ENCODE measurements at places on chromosomes 11 and 22.
A peak's percentile ranks its signal among the peaks of the same experiment; 100 is the strongest.

DNA sequence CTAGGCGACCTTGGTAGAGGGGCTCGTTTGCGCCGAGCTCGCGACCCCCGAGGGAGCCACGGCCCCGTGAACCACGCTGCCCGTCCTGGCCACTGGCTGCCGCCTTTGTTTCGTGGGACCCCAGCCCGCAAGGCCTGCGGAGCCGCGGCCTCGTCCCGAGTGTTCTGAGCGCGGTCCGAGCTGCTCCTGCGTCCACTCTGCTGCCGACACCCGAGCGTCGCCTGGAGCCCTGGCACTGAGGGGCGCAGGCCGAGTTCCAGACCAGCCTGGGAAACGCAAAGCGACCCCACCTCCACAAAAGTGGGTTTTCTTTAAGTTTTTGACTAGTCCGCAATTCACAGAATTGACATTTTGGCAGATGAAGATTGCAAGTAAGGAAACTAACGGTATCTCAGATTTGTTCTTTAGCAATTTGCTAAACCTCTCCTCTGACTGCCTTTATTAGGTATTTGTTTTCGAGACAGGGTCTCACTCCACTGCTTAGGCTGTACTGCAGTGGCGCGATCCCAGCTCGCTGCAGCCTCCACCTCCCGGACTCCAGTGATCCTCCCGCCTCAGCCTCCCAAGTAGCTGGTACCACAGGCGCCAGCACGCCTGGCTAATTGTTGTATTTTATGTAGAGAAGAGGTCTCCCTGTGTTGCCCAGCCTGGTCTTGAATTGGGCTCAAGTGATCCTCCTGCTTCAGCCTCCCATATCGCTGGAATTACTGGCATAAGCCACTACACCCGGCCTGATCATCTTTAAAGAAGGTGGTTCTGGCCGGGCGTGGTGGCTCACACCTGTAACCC lies 879 bp upstream of the RNH1 start:
- DNase-seq: no peak

- DNase-seq: no peak
These were observed 20.2 kb downstream of the IGLL5 start for GRCh38 chr22:22907551-22908494.

GRCh38 chr11:46229230-46229629 lies 48.2 kb upstream of the CREB3L1 start:
- no peak for DNase-seq

DNA sequence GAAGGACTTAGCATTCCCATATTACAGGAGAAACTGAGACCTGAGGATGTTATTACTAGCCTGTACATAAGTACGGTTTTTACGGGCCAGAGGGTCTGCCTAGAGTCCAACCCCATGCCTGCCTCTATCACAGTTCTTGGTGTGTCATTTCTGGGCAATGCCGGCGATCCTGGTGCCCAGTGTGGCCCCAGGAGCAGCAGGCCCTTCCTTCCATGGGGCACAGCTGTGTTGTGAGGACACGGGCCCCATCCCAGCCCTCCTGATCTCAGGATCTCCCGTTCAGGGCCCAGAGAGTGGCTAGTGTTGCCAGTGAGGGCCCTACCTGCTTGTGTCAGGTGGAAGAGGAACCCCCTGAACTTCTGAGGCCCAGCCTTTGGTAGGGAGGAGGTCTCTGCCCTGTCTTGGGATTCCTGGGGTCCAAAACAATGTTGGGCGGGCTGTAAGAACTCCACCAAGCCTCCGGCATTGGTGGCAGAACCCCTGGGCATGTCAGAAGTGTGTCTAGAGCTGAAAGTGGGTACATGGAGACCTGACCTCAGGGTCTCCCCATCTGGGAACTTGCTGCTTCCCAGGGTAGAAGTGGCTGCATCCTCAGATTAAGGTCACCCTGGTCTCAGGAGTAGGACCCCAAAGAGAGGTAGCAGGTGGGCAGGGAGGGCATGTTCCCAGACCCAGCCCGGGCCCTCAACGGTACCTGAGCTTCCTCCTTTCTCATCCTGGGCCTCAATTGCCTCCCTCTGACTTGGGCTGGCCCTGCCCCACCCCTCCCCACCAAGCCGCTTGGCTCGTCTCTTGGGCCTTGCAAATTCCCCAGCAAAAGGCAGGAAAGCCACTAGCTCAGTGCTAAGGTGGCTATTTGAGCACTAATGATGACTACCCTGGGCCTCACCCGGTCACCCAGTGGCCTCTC lies 74.6 kb upstream of the KCNQ1OT1 start:
- no peak for DNase-seq

- no peak for DNase-seq
These were observed 42.4 kb downstream of the CACNA1I start for GRCh38 chr22:39612811-39613548.

DNA sequence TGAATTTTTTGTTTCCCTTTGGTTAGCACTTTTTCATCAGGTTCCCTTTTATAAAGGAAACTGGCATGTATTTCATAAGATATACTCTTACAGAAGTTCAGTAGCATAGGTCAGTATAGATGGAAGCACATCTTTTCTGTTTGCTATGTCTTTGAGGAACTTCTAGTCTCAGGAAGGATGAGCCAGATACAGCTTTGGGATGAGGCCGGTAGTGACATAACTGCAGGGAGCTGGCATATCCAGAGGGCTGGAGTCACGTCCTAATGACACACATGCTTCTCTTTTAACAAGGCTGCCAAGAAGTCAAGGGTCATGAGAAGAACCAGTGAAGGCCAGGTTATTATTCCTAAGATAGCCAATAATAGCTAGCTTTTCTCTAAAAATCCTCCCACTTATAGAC lies 33.3 kb upstream of the ADSL start:
- no peak for DNase-seq

DNA sequence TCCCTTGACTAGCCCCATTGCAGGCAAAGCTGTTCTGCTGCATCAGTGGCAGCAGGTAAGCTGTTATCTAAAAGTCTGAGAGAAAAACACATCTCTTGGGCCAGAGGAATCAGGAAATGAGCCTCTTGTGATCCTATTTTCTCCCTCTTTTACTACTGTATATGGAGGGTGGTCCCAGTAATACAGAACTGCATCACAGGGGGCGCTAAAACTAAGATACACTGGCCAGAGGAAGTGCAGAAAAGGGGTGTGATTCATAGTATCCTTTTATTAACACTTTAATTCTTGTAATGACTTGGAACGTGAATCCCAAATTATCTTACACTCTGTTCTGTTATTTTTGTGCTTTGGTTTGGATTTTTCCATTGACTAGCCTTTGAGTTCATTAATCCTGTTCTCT lies 8.8 kb upstream of the MED17 start:
- no peak for DNase-seq

GRCh38 chr11:74179234-74180052 lies 8.4 kb downstream of the PPME1 start:
- DNase-seq: no peak

GRCh38 chr11:107928767-107929507 lies 689 bp downstream of the RAB39A start:
- no peak for DNase-seq

DNA sequence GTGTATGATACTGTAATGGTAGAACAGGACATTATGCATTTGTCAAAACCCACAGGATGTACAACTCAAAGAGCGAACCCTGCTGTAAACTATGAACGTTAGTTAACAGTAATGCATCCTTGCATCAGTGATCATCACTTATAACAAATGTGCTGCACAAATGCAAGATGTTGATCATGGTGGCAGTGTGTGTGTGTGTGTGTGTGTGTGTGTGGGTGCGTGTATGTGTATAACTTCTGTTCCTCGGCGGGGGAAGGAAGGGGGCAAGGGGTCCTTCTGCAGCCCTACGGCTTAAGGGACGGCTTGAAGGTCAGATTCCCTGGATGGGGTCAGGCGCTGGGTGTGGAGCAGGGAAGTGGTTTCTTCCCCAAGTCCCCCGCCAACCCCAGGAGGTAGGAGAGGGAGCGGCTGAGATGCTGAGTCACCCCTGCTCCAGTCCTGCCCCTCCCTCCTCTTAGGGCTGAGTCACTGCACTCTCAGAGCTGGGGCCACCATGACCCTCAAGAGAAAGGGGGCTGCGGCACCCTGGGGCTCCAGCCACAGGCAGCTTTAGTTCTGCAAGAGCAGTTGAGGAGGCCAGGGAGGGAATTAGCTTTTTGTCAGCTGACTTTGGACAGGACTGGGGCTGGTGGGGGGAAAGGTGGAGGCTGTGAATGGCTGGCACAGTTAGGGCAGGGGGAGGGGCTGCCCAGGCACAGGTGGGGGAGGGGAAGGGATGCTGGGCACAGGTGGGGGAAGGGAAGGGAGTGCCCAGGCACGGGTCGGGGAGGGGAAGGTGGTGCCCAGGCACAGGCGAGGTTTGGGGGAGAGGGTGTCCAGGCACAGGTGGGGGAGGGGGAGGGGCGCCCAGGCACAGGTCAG lies 8.8 kb upstream of the CTSD start:
- DNase-seq: no peak

DNA sequence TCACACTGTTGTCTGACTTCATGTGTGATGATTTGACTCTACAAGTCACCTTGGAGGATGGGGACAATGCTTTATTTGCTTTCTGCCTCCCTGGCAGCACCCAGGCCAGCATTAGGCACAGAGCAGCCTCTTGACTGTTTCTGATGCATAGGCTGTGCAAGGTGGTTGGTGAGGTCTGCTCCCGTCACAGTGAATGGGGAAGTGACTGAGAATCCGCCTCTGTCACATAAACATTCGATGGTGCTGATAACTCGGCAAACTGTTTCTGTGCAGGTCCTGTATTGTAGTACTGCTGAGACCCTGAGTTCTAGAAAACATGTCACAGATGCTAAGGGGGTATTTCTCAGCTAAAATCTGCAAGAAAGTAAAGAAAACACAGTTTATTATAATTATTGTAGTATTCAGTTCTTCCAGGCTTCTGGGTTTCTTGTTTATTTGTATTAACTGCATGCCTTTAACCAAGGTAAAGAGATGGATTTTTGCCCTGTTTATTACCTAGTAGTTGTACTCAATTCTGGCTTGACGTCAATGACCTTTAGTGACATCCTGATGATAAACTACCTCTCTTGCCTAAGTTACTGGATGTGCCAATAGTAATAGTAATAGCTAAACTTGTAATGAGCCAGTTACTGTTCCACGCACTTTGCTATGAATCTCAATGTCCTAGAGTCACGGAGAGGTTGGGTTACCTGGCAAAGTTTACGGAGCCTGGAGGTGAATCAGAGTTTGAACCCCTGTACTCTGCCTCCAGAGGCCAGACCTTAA lies 24.8 kb upstream of the RCN1 start:
- no peak for DNase-seq

- no peak for DNase-seq
These were observed 10.6 kb downstream of the NLRP14 start for GRCh38 chr11:7030836-7031235.

- no peak for DNase-seq
These were observed 24.9 kb downstream of the SYT7 start for GRCh38 chr11:61555978-61556377.

GRCh38 chr11:69131644-69132300 lies 24.0 kb upstream of the SMIM38 start:
- DNase-seq: peak; percentile 0

- DNase-seq: no peak
These were observed 221.2 kb downstream of the DSCAML1 start for GRCh38 chr11:117575856-117576255.

DNA sequence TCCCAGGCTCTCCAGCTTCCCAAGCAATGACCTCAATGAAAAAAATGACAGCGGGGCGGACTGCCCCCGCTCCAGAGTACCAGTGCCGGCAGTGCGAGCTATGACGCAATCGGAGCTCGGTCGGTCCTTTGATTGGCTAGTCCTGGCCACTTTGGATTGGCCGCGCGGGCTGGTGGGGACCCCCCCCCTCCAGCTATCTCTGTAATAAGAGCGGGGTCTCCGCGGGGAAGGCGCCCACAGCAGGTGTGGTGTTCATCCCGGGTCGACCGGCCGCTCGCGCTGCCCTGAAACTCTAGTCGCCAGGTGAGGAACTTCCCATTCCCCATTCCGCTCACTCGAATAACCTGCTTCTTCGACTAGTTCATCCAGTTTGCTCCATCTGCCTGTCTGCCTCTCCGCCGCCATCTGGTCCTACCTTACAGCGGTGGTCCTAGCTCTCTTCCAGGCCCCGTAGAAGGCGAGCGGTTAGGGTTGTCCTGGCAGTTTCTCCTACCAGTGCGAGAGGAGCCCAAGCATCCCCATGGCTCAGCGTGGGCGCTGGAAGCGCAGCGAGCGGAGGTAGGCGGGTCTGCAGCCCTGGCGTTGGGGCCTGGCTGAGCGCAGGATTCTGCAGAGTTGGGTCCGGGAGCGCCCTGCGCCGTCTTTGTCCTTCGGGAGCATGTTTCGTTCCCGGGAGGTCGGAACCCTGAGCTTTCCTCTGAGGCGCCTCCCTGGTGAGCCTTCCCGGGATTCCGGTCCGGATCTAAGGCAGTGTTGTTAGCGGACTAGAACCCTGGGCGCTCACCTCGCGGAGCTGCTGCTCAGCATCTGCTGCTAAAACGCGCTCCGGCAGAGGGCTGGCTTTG lies at the start of gene CALCB:
CALCB (plus strand) TSS at position 233 of the 845 bp plus-strand sequence. CDS start 1,126 bp downstream, outside the sequence.
- peak; percentile 21 for DNase-seq

GRCh38 chr11:128457874-128458273 lies 129.5 kb downstream of the ETS1 start:
- DNase-seq: no peak

GRCh38 chr22:46073683-46074504 lies 76.4 kb upstream of the PPARA start:
- DNase-seq: no peak

GRCh38 chr11:6621711-6622211 lies 2.5 kb upstream of the TPP1 start:
- no peak for DNase-seq

DNA sequence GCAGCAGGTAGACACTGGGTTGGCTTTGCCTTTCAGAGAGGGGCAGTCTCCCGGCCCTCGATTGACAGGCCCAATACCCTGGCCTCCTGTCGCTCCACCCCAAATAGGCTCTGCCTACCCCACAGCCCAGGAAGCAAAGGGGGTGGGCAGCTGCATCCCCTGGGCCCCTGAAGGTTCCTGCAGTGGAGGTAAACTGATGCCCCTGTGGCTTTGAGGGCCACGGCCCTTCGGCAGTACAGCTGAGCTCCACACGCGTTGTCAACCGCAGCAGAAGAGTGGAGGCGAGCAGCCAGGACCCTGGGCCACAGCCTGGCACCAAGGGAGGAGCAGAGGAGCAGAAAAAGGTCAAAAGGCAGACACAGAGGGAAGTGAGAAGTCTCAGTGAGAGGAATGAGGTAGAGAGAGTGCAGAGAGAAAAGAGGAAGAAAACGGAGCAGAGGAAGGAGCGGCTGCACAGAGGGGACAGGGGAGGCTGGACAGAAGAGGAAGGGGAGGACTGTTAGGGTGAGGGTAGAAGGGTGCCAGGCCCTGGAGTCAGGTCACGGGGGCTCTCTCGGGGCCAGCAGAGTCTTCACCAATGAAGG lies 64.0 kb downstream of the SLC22A12 start:
- DNase-seq: no peak

GRCh38 chr22:29747832-29748231 lies 19.0 kb downstream of the ZMAT5 start:
- DNase-seq: no peak

GRCh38 chr11:44559207-44559939 lies 6.1 kb upstream of the CD82 start:
- DNase-seq: no peak

DNA sequence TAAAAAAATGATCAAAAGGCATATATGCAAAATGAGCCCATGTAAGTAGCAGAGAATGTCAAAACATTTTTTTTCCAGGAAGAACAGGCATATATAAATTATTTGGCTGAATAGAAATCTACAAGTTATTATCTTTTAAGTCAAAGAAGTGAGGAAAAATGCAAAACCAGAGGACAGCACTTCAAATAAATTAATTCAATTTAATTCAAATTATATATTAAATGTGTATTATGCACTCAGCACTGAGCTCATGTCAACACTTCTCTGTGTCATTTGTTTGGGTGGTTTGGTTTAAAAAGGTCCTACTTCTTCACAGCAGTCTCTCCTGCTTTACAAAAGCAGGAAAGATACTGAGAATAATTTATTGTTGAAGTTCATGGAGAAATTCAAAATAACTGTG lies 41.9 kb upstream of the PDGFD start:
- no peak for DNase-seq

GRCh38 chr11:94401773-94402265 lies 600 bp upstream of the GPR83 start:
- DNase-seq: no peak

Measured in NCI-H1694 treated with DMSO at 0.1 percent for 48 hours (cell line).